Activated gamma-delta T cell treated with anti-CD3 and anti-CD28 coated beads, Interleukin-2, amount 50 U/mL, for 16 hours (primary cell): ENCODE measurements at places on chromosomes 16 and 17.

DNA sequence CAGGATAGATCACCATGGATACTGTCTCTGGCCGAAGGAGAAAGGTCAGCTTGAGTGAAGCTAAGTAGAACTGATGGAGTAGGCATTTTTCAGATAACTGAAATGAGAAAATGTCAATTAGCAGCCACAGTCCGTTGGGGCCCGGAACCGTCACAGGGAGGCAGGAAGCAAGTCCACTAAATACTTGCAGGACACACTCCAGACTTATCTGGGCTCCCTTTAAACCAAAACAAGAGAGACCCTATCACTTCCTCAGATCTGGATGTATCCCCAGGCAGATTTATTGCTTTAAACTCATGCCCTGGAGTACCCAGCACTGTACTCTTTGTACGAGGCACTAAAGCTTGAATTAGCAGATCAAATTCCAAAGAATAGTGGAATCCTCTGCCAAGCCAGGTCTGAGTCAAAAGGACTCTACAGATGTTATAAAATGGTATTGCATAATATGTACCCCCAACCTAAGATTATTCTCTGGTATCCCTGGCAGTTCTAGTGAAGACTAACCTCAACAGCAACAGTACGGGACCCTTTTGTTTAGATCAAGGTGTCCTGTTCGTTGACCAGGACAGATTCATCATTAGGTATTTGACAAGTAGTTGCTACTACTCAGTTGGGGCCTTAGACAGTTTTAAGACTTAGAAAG, 8.1 kb downstream of the ZP2 start:
- no peak for DNase-seq

DNA sequence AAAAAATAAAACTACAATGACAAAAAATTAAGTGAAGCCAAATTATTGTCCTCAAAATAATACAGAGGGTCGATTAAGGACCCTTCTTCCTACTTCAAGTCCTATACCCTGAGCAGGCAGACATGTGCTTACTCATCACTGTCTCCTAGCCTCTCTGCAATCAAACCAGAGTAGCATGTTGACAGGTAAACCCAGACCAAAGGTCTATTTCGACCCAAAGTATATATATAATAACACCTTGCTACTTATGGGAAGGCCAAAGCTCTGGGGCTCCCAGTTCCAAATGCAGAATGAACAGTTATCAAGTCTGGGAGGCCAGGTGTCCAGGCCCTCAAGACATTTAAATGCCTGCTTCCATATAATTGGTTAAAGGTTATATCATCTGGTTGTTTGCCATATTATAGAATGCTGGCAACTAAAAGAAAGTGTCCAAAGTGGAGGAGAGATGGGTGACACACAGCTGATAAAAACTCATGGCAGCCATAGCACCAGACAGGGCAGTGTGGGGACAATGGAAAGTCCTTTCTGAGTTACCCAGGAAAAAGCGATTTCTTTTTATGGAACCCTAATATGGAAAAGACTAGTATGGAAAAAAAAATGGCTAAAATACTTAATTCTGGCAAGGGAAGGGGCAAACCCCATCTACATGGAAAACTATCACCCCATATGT, 53.6 kb downstream of the N4BP1 start:
- DNase-seq = no peak

GRCh38 chr16:535446-536405, 8.2 kb downstream of the CAPN15 start:
- no peak for DNase-seq

DNA sequence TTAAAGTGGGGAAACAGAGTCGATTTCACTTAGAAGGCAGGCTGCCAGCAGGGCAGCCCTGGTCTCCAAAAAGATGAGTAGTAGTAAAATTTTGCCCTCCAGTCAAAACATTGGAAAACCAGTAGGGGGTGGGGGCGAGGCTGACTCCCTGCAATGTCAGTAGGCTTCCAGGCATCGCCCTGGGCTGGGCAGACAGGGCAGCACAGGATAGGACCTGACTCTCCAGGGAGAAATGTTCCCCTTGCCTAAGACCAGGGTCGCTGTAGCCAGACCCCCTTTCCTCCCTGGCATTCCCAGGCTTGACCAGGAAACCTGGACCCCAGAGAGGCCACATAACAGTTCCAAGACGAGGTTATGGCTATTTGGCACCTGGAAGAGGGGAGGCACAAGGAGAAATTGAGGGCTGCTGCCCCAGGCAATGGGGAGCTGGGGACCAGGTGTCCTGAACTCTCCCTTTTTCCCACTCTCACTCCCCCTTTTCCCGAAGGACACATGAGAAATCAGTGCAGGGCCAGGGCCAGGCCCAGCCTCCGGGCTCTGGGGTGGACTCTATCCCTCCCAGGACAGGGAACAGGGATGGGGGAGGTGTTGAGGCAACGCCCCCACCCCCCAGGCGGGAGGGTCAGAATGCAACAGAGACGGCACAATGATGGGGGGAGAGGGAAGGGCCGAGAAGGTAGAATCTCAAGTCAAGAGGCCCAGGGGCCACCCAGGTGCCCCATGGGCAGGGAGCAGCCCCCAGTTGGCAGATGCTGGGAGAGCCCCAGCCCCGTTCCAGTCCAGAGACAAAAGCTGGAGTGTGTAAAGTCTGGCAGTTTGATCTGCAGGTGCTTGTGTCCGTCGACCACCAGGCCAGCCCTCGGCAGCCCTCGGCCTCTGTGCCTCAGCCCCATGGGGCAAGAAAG, 4.5 kb upstream of the SAMD14 start:
- DNase-seq = no peak

- no peak for DNase-seq
Measured at GRCh38 chr16:86833136-86833535, 254.8 kb downstream of the FOXL1 start.

GRCh38 chr16:81492965-81493754, 48.6 kb downstream of the CMIP start:
- no peak for DNase-seq

- DNase-seq = no peak
Measured at GRCh38 chr17:44014133-44014436, 678 bp downstream of the TMEM101 start.

GRCh38 chr17:44604768-44605485, 47.6 kb downstream of the FZD2 start:
- DNase-seq = no peak

DNA sequence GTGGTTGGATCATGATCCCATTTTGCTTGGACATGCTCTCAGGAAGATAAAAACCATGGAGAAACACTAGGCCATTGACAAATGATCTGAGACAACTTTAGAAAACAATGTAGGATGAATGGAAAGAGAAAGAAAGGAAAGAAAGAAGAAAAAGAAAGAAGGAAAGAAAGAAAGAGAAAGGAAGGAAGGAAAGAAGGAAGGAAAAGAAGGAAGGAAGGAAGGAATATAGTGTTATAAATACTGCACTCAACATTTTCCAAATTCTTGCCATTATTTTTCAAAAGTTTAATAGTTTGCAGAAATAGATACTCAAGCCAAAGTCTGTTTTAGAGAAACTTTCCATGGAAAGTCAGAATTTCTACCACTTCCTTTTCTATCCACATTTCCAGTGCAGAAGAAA, 39.2 kb upstream of the CACNG3 start:
- no peak for DNase-seq

GRCh38 chr17:29930409-29931010, 482 bp upstream of the SSH2 start:
- no peak for DNase-seq

DNA sequence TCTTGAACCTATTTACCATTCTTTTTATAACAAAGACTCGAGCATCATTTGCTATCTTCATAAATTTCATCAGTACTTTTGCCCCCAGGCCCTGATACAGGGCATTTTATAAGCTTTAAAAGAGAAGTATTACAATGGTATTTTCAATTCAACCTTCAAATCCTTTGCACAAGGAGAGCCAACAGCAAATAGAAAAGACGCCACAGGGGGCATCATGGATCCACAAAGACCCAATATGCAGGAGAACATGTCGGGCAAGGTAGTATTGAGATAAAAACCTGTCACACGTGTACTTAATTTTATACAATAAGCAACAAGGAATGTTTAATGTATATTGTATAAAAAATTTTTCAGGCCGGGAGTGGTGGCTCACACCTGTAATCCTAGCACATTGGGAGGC, 10.2 kb downstream of the MAP3K14 start:
- DNase-seq = no peak

DNA sequence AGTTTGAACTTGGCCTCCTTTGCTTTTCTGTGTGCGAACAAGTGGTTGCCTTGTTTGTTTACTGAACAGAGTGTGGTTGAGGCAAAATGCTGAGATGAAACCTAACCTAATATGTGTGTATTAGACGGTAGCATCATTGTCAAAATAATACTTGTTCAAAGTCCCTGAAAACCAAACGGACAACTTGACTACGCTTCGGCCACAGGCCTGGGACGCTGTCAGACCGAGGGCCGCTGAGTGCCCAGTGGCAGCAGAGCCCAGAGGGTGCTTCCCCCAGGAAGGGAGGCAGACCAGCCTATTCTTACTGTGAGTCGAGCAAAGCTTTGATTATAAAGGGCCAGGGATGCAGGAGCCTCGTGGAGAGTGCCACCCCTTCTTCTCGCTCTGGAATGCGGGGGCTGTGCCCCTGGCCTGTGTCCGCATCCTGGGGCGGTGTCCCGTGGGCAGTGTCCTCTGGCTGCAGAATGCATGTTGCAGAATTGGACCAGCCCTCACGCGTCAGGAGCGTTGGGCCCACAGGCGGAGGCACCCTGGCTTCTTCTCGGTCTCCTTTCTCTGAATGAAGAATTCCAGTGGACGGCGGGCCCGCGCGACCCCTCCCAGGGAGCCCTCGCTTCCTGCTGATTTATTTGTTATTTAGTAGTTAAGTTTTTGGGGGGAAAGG, 5.2 kb downstream of the ACSF3 start:
- DNase-seq = no peak

DNA sequence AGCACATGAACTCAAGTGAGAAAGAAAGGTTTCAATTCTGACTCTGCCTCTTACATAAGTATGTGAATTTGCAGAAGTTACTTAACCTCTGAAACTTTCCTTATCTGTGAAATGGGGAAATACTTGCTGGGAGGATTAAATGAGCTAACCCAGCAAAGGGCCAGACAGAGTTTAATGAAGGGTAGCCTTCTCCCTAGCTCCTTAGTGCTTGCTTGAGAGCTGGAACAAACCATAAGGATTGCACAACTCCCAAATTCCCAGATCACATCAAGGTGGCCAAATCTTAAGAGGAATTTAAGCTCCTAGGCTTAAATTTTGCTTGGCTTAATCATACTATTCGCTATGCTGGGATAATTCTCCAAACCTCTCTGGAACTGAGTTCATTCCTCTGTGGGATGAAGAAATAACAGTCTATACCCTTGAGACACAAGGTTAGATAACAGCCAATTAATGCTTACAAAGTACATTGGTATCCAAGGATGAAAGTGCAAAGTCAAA, 11.8 kb upstream of the WSB1 start:
- no peak for DNase-seq

- DNase-seq = no peak
Measured at GRCh38 chr16:55756963-55757362, 75.9 kb downstream of the CES1 start.

- DNase-seq = no peak
Measured at GRCh38 chr17:21200590-21201297, 13.2 kb downstream of the TMEM11 start.

GRCh38 chr16:74501484-74502478, 80.5 kb upstream of the CLEC18B start:
- no peak for DNase-seq

- DNase-seq = no peak
Measured at GRCh38 chr17:67055811-67056745, 11.7 kb downstream of the CACNG1 start.

- no peak for DNase-seq
Measured at GRCh38 chr16:78667675-78668074, 568.2 kb downstream of the WWOX start.

DNA sequence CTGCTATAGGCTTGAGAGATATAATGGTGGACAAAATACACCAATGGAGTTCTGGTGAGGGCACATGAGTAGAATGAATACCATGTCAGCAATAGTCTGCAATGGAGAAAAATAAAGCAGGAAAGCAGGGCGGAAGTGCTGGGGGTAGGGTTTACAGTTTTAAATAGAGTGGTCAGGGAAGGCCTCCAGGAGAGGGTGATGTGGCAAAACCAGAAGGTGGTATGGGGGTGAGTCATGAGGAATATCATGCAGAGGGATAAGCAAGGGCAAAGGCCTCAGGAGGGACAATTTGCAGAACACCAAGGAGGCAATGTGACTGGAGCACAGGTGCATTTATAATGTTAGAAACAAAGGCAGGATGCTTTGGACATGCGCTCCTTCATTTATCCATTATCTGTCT, 102.0 kb downstream of the ITFG1 start:
- DNase-seq = no peak

DNA sequence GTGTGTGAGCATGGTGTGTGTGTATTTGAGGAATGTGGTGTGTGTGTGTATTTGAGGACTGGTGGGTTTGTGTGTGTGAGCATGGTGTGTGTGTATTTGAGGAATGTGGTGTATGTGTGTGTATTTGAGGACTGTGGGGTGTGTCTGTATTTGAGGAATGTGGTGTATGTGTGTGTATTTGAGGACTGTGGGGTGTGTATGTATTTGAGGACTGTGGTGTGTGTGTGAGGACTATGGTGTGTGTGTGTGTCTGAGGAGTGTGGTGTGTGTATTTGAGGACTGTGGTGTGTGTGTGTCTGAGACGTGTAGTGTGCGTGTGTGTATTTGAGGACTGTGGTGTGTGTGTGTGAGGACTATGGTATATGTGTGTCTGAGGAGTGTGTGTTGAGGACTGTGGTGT, 18.0 kb upstream of the CACNG1 start:
- DNase-seq = no peak

DNA sequence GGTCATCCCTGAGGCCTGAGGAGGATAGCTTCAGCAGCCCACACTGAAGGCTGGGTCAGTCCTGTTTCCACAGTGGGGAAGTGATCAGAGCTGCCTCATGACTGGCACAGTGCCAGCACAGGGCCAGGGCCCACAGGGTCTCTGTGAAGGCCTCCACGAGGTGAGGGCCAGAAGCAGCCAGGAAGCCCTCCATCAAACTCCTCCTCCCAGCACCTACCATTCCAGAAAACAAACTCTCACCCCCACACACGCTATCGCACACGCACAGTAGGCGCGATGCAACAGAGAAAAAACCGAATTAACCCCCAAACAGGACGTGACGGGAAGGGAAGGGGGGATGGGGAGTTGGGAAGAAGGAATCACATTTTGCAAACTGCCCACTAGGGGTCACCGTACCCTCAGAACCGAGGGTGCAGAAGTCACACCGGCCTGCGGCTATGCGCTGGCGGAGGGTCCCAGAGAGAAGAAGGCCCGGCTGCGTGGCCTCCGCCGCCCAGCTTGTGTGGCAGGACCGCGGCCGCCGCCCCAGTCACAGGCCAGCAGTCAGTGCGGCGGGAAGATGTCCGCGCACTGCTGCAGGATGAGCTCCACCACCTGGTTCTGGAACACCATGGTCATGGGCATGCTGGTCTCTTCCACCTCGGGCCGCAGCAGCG, 37.6 kb downstream of the ARHGAP27 start:
- peak; percentile 11 for DNase-seq

DNA sequence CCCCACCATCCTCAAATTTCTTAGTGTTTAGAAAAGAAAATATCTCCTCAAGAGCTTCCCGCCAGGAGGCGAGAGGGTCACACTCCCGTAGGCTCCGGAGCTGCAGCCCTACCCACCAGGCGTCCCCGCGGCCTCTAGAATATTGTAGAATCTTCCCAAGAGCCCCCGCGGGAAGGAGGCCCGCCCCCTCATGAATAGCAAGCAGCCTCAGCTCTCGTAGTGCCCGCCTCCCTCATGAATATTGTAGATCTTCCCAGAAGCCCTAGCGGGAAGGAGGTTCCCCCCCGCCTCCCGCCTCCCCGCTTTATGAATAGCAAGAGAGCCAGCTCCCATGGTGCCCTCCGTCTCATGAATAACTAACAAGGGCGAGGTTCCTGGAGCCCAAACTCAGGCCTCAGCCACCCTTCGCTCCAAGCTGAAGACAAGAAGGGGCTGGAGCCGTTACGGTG, at the start of gene FBXO47:
FBXO47 (minus strand) TSS at position 114 of the 449 bp plus-strand sequence. CDS start 4,378 bp downstream, outside the sequence.
- DNase-seq = peak; percentile 83

GRCh38 chr17:74008196-74008595, 195.3 kb upstream of the RPL38 start:
- DNase-seq = no peak
